Panc1 (cell line): ENCODE measurements at places on chromosomes 12 and 14.
A peak's percentile ranks its signal among the peaks of the same experiment; 100 is the strongest.

GRCh38 chr12:121295746-121296617, 527 bp downstream of the CAMKK2 start:
- no peak for DNase-seq

DNA sequence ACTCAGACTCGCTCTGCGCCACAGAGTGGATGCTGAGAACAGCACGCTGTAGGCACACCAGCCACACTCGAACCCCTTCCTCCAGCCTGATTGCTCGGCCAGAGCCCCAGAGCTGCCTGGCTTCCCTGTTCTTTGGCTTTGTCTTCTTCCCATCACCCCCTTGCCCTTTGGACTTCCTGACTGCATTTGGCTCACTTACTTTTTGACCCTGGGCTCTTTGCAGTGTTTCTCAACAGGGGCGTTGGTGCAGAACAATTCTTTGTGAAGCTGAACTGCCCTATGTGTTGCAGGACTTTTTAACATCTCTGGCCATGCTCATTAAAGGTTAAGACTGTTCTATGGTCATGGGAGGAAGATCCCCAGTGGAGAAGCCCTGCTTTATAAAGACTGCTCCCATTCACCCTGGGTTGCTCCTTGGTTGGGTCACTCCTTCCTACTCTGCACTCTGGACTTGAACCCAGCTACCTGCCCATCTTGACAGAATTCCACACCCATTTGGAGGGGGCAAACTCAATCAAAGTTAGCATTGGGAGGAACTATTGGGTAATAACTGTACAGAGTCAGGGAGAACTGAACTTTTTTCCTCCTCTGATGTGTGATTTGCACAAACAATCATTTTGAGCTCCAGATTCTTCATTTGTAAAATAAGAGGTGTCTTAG, 127.7 kb upstream of the PLEKHG7 start:
- DNase-seq, result no peak

- DNase-seq, result no peak
Observed at GRCh38 chr12:110344657-110345056, 58.9 kb downstream of the ANAPC7 start.

- no peak for DNase-seq
Observed at GRCh38 chr12:47408171-47408871, 297.5 kb downstream of the RPAP3 start.

DNA sequence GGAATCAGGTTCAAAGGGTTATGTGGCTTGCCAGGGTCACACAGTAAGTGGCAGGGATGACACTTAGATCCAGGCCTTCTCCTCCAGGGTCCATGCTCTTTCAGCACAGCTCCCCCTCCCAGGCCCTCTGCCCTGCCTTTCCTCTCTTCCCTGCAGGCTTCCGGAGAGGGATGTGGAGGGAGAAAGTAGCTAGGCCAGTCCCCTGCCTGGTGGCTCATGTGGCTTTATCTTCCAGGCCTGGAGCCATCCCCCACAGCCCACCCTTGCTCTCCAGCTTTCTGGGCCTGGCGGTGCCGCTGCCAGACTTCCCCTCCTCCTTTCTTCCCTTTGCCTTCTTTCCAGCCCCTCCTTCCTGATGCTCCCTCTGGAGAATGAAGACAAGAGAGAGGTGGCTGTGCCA, 1.7 kb downstream of the PSMB11 start:
- DNase-seq, result no peak

GRCh38 chr12:121872546-121873215, 14.0 kb upstream of the HPD start:
- DNase-seq, result no peak

DNA sequence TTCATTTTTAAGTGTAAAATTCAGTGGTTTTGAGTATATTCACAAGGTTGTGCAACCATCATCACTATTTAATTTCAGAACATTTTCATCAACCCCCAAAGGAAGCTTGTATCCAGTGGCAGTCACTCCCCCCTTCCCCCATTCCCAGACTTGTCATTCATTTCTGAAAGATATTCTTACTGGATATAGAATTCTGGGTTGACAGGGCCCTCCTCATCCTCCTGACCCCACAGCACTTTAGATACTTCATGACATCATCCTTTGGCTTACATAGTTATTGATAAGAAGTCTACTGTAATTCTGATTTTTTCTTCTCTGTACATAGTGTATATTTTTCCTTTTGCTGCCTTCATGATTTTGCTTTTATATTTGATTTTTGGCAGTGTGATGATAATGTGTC, 8.8 kb upstream of the ADGRD1 start:
- DNase-seq, result no peak

DNA sequence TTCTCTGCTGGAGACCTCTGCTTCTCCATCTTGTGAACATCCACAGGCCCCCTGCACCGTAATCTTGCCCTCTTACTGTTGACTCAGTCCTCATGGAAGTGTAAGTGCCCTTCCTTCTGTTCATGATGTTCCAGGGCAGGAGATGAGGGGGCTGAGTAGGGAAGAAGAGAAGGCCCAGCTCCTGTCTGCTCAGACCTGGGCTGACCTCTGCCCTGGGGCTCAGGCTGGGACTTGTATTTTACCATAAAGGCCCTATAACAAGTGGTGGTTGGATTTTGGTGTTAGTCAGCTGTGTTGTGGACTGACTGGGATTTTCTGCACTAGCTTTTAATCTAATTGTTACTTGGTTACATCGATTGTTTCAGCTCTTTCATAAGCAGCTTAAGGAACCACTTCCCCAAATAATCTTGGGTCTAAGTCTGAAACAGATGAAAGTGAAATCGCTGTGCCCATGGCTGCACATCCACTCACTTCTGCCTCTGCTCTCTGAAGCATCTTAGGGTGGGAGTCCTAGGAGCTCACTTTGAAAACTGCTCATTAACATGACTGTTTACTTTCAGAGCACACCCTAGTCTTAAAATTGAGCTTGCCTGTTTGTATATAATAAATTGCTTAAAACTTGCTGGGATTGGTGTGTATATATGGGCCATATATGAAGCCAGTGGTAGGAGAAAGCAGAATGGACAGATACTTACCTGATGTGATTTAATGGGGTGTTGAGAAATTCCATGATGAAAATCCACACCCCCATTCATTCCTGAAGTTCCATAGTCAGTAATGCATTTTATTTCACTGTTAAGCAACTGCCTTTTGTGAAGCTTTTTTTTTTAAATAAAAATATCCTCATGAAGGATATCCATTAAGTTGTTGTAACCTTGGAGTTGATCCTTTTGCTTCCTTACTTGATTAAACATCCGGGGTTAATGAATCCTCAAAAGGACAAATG, 17.7 kb downstream of the C12orf71 start:
- no peak for DNase-seq

- no peak for DNase-seq
Observed at GRCh38 chr14:63642656-63643382, 1.1 kb upstream of the WDR89 start.

DNA sequence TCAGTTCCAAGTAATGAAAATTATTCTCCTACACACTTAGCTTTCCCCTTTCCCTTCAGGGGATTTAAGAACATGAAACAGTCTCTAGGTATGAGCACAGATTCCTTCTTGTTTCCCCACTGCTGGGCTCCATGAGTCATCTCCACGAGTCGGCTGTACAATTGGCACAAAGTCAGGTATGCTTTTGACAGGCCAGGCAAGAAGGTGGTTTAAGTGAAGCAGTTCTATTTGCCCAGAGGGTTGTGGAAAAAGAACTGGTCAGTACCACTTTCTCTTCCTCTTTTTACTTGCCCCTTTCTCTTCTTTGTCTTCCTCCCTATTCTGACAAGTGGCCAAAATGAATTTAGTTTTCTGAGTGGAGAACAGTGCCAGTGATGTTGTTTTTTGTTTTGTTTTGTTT, 16.3 kb downstream of the DYNC1H1 start:
- peak; percentile 87 for DNase-seq

DNA sequence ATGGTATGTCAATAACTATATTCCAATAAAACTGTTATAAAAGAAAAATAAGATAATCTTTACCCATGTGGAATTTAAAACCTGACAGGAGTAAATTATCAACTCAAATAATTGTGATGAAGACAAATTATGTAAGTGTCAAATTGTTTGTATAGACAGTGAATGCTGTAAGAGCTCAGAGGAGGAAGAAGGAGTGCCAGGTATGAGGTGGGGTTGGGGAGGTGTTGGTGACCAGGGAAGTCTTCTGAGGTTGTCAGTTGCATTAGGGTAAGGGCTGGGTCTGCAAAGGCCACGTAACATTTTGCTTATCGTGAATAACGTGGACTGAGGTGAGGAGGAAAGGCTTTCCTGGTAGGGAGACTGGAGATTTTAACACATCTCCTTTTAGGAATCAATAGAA, 2.5 kb upstream of the MAX start:
- DNase-seq, result no peak

DNA sequence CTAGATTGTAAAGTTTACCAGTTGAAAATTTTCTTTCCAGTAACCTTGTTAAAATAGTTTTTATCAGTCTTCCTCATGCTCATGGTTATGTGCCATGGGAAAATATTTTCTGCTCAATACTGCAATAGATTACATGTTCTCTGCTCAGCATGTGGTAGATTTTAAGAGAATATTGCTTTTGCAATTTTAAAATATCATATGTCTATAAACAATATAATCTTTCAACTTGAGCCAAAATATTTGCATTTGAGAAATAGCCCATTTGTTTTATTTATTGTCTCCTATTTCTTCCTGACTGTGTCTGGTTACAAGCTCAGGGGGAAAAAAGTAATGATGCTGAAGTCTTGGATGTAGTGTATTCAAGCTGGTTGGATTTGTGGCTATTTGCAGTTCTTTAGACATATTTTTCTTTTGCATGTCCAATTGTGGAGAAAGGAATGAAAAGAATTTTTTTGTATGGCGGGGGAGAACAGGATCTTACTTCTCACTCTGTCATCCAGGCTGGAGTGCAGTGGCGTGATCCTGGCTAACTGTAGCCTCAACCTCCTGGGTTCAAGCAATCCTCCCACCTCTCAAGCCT, 342.6 kb upstream of the NAV3 start:
- DNase-seq, result no peak

- no peak for DNase-seq
Observed at GRCh38 chr12:54364413-54364812, at the start of gene GPR84. GPR84 (minus strand) TSS chr12:54364486; CDS start chr12:54363851, 635 bp downstream.

GRCh38 chr12:59972905-59973304, 377.1 kb downstream of the SLC16A7 start:
- DNase-seq, result no peak

GRCh38 chr14:31937730-31938346, 139.3 kb upstream of the ARHGAP5 start:
- peak; percentile 89 for DNase-seq

DNA sequence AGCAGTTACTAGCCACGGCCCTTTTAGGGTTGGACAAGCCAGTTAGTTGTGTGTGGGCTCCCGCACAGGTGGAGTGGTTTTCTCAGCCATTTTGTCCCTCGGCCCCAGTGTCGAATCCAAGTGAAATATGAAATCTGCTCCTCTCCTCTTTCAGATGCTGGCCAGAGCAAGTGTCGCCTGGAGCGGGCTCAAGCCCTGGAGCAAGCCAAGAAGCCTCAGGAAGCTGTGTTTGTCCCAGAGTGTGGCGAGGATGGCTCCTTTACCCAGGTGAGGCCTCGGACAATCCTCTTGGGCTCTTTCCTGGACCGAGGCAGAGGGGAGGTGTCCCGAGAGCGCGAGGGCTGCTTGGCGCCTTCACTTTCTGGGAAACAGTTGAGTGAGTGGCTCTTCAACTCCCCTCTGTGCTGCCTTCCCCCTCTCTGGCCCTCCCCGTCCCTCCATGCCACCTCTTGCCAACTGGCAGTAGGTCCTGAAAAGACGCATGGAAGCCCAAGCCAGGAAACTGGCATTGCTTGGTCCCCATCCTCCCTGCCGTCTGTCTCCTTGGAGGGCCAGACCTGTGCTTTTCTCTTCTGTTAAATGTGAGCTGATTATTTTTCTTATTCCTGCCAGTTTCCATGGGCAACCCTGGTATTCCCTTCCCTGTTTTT, 74.2 kb downstream of the SMOC1 start:
- DNase-seq, result no peak

GRCh38 chr14:89973234-89973823, 17.6 kb downstream of the TDP1 start:
- peak; percentile 35 for DNase-seq

- no peak for DNase-seq
Observed at GRCh38 chr12:65276916-65277530, 1.5 kb upstream of the MSRB3 start.

DNA sequence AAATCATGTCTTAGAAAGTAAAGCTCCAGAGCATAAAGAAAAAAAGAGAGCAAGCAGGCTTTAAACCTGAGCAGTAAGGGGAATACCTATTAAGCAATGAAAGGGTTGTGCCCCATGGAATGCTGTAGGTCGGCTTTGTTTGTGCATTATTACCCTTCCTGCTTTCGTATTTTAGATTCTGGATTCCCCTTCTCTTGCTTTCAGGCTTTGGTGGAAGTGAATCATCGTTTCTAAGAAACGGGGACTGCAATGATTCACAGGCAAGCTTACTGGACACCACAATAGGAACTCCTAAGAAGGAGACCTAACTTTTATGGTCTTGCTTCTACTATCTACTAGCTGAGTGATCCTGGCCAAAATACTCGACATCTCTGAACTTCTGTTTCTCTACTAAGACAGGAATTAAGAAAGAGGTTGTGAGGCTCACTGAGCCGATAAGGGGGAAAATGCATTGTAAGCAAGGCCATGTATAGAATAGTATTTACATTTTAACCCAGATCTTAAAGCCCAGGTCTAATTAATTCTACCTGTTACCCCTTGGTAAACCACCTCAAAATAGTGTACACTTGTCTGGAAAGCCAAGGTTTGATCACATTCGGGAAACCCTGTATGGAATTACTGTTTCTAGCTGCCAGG, 1.2 kb upstream of the BMAL2 start:
- peak; percentile 89 for DNase-seq

DNA sequence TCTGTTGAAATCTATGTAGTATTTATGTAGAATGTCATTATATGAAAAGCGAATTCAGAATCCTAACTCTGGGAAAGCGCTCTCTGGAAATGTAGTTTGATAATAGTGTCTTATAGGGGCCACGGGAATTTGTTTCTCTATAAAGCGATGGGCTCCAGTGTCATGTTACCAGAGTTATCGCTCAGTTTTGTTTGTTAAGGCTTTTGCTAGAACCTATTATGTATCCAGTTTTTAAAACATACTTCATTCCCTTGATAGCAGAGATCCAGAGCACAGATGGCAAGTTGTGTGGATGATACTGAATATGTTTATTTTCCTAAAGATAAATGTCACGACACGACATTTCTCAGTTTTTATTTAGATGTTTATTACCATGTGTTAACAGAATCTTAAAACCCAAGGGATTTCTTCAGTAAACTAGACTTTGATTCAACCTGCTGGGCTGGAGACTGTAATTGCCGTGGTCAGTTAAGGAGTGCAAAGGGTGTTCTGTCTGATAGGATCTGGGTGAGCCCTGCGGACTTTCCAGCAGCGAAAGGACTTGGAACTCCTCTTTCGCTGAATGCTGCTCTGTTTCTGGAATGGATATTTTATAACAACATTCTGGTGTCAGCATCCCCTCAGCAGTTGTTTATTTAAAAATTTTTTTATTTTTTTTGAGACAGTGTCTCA, 1.7 kb upstream of the DNAH10 start:
- no peak for DNase-seq

- DNase-seq, result no peak
Observed at GRCh38 chr14:39102969-39103957, at the start of gene SEC23A. SEC23A (minus strand) TSS chr14:39103235; CDS start chr14:39096118, 7,117 bp downstream.

DNA sequence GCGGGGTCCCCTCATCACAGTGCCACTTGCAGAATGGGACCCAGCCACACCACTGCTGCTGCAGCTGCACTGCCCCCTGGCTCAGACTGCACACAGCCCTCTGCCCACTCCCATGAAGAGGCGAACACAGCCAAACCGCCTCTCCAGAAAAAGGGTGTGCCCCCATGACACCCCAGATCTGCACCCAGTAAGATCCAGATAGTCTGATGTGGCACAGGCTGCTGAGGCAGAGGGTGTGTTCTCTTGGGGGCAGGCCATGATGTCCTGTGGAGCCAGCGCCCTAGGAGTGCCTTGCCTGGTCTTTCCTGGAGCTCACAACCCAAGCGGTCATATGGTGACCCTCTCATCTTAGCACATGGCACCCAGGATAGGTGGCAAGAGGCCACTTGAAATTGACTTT, 44.4 kb downstream of the SLC8B1 start:
- DNase-seq, result no peak
